ENCODE measurements at places on chromosomes 7 and 10.

DNA sequence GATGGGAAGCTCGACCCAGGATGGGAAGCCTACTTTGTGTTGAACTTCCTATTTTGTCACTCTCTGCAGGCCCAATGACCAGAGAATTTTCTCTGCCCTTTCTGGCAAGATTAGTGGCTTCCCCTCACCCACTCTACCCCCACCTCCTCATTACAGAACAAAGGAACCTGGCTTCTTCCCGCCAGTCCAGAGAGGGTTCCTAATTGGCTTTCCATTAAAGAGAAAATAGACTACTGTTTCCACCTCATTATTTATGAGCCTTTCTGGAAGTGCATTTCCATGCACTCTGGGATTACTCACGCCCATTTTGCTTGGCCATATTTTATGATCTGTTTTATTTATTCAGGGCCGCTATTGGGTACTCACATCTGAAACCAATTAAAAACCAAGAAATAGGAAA lies 94.9 kb upstream of the TCF7L2 start:
- no peak for DNase-seq

DNA sequence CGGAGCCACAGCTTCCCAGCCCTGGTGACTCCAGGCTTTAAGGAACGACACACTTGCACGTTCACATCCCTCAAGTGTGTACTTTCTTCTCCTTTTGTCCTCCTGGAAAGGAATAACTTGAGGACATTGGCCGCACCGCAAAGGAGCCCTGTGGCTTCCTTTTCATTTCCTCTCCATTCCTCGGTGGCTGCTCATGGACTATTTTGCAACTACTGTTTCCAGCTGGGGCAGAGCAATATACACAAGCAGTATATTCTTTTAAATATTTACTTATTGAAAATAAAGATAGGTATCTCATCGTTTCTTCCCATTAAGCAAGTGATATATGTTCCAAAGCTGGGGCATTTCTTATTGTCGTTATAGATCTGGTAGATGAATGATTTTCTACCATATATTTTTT lies 97.2 kb upstream of the LYZL1 start:
- no peak for DNase-seq

- DNase-seq = no peak
Measured at GRCh38 chr7:49564379-49564714, 209.1 kb upstream of the VWC2 start.

DNA sequence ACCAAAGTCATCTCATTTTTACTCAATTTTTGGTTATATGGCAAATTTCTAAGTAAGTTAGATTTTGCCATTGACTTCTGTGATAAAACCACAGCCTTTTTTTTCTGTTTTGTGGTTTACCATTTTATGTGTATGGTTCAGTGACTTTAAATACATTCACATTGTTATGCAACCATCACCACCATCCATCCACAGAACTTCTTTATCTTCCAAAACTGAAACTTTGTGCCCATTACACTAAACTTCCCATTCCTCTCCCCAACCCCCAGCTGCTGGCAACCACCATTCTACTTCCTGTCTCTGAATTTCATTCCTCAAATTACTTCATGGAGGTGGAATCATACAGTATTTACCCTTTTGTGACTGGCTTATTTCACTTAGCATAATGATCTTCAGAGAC lies 280.4 kb upstream of the TCERG1L start:
- DNase-seq = no peak

GRCh38 chr10:98814470-98814869 lies 367.7 kb upstream of the HPS1 start:
- DNase-seq = no peak

GRCh38 chr7:105020926-105021325 lies 6.9 kb downstream of the KMT2E start:
- DNase-seq = no peak

- DNase-seq = no peak
Measured at GRCh38 chr7:44161371-44161770, 20.2 kb upstream of the MYL7 start.

- no peak for DNase-seq
Measured at GRCh38 chr7:40197527-40197926, 62.7 kb downstream of the SUGCT start.

- no peak for DNase-seq
Measured at GRCh38 chr10:117457071-117457810, 82.0 kb upstream of the PDZD8 start.

GRCh38 chr10:93762979-93763391 lies 5.2 kb downstream of the LGI1 start:
- DNase-seq = no peak
